ENCODE measurements at places on chromosomes 3 and 15.

- DNase-seq = no peak
Measured at GRCh38 chr15:43509660-43510199, 7.7 kb upstream of the MAP1A start.

DNA sequence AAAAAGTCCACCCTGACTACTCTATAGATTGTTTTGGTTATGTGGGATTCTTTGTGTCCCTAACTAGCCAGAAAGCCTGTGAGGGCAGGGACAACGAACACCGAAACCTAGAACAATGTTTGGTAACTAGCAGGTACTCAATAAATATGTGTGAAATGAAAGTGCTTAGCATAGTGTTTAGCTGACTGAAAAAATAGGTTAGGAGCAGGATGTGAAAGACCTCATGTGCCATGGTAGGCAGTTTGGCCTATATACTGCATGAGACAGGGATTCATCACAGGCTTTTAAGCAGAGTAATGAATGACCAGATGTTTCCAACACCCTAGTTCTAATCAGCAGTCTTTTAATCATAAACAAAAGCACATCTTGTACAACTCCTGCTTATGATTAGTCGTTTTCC lies 64.2 kb downstream of the MYO5A start:
- DNase-seq = no peak

- DNase-seq = peak; percentile 27
Measured at GRCh38 chr3:157089455-157090221, 70.3 kb downstream of the CCNL1 start.

GRCh38 chr3:125116311-125117080 lies 60.7 kb upstream of the HEG1 start:
- no peak for DNase-seq

GRCh38 chr15:48823237-48823636 lies 12.4 kb upstream of the CEP152 start:
- no peak for DNase-seq

GRCh38 chr3:172030181-172030580 lies 9.2 kb upstream of the FNDC3B start:
- no peak for DNase-seq

GRCh38 chr3:177640319-177640965 lies 443.2 kb upstream of the TBL1XR1 start:
- DNase-seq = no peak

- DNase-seq = no peak
Measured at GRCh38 chr15:52013151-52013791, 5.7 kb upstream of the MAPK6 start.

DNA sequence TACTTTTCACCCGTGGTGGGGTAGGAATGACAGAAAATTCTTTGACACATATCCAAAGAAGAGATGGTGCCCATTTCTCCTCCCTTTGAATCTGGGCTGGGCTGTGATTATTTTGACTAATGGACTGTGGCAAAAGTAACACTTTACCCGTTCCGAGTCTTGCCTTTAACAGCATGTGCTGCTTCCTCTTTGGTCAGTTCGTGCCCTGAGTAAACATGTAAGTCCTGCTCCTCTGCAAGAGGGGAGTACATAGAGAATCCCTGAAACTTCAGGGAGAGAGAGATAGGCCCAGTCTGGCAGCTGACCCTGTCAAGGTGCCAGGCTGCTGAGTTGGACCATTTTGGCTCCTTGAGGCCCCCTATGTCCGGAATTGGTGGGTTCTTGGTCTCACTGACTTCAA lies 243.1 kb downstream of the EPHB1 start:
- no peak for DNase-seq

All from activated T-cell treated with anti-CD3 and anti-CD28 coated beads, Interleukin-2, amount 50 U/mL, for 1 hour (primary cell).